ENCODE measurements at places on chromosomes 4 and X.

GRCh38 chrX:3520458-3520857, 174.0 kb upstream of the MXRA5 start:
- DNase-seq, result no peak

GRCh38 chr4:5470318-5471198, 237.8 kb downstream of the EVC2 start:
- DNase-seq, result no peak

DNA sequence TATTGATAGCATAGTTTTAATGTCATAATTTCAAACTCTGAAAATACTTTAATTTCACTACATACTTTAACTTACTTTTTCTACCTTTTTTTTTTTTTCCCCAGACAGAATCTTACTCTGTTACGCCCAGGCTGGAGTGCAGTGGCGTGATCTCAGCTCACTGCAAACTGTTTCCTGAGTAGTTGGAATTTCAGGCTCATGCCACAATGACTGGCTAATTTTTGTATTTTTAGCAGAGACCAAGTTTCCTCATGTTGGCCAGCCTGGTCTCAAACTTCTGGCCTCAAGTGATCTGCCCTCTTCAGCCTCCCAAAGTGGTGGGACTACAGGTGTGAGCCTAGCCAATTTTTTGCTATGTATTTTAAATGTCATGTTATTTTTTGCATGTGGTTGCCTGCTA, 741.6 kb downstream of the TRAM1L1 start:
- DNase-seq, result no peak

DNA sequence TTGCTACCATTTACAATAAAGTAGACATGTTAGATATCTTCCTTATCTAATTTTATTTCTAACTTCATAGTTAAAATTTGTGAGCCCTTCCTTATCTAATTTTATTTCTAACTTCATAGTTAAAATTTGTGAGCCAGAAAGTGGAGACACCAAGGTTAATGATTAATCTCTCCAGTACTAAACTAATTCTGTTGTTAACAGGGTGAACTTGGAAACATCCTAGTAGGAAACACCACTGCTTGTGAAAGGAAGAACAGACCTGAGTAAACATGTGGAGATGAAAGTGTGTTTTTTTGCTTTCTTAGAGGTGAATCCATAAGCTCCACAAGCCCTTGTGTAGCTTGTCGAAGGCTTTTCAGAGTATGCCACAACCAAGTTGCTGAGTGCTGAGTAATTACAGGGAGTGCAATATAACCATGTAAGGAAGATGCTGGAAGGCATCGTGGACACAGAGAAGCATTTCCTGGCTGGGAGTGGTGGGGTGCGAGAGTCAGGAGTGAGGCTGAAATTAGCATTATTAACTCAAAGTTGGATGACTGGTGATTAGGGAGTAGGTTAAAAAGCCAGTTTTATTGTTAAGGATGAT, 118.6 kb upstream of the NEIL3 start:
- DNase-seq, result no peak

DNA sequence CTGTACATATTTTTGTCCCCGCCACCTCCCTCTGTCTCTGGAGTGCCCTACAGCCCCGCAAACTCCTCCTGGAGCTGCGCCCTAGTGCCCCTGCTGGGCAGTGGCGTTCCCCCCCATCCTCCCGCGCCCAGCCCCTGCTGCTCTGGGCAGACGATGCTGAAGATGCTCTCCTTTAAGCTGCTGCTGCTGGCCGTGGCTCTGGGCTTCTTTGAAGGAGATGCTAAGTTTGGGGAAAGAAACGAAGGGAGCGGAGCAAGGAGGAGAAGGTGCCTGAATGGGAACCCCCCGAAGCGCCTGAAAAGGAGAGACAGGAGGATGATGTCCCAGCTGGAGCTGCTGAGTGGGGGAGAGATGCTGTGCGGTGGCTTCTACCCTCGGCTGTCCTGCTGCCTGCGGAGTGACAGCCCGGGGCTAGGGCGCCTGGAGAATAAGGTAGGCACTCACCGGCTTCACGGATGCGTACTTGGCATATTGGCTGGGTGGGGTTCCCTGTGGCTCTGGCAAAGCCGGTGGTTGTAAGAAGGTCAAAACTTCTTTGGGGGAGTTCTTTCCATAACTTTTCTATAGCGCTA, 653 bp downstream of the HHIP start:
- DNase-seq, result no peak

GRCh38 chr4:6808259-6808658, 25.7 kb downstream of the KIAA0232 start:
- no peak for DNase-seq

- no peak for DNase-seq
Measured at GRCh38 chrX:87310780-87311179, 206.8 kb upstream of the KLHL4 start.

DNA sequence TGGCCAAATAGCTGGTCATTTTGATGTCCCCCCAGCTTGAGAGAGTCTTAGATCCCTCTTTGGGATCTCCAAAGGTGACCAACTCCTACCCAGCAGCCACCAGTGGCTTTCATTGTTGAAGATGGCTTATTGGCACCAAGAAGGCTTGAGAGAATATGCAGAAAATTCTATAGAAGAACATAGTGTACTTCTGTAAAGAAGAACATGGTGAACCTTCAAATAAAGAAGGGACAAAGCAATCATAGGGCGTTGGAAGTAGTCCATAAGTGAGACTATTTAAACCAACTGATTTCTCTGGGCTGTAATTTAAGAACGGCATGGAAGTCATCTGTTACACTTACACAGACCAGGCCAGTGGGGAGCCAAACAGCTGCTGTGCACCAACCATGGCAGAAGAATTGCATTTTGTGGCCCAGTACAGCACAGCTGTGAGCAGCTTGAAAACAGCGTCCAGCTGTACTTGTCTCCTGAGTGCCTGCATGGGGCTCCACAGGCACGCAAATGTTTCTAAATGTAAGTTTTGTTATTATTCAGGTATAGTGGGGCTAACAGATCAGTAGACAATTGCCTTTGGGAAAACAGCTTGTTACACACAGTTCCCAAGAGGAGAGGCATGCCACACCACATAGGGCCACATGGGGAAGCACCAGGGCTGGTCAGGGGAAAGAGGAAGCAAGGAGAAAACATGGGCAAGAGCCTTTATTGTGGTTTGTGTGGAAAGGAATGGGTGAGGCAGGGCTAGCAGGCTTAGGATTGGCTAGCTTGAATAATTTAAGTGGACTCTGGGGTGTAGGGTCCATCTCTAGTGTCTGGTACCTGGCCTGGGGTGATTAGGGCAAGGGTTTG, 125.0 kb downstream of the ARHGAP6 start:
- DNase-seq, result no peak

- no peak for DNase-seq
Measured at GRCh38 chrX:30144221-30144620, 71.1 kb upstream of the MAGEB2 start.

DNA sequence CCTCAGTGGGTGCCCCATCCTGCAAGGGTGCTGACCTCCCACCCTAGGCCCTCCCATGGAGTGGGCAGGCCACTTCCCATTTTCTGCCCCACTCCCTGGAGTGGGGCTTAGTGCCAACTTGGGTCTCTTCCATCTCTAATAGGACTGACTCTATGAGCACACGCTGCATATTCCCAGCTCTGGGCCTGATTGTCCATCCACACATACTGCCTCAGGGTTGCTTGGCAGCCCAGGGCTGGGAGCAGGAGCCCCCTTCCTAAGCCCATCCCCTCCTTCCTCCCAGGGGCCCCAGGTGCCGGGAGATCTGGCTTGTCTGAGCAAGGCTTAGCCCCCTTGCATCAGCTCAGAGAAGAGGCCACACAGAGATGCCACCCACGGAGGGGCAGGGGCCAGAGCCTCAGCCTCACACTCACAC, 55.1 kb downstream of the PJA1 start:
- no peak for DNase-seq

- no peak for DNase-seq
Measured at GRCh38 chr4:4216648-4217047, 10.1 kb downstream of the OTOP1 start.

GRCh38 chr4:132651196-132651595, 497.9 kb upstream of the PCDH10 start:
- DNase-seq, result no peak

GRCh38 chr4:28117084-28117682, 1256.5 kb downstream of the STIM2 start:
- DNase-seq, result no peak

GRCh38 chr4:5018096-5018495, 1.2 kb downstream of the CYTL1 start:
- no peak for DNase-seq

GRCh38 chr4:54384563-54384962, 155.5 kb downstream of the PDGFRA start:
- no peak for DNase-seq

GRCh38 chr4:176492646-176493302, 173.0 kb downstream of the SPCS3 start:
- DNase-seq, result no peak

DNA sequence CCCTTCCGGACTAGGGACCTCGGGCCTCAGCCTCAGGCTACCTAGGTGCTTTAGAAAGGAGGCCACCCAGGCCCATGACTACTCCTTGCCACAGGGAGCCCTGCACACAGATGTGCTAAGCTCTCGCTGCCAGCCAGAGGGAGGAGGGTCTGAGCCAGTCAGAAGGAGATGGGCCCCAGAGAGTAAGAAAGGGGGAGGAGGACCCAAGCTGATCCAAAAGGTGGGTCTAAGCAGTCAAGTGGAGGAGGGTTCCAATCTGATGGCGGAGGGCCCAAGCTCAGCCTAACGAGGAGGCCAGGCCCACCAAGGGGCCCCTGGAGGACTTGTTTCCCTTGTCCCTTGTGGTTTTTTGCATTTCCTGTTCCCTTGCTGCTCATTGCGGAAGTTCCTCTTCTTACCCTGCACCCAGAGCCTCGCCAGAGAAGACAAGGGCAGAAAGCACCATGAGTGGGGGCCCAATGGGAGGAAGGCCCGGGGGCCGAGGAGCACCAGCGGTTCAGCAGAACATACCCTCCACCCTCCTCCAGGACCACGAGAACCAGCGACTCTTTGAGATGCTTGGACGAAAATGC, at the start of gene WAS:
Gene WAS (plus strand): TSS at position 389 of the 572 bp plus-strand sequence. CDS start 55 bp downstream, at position 444.
- DNase-seq, result no peak

DNA sequence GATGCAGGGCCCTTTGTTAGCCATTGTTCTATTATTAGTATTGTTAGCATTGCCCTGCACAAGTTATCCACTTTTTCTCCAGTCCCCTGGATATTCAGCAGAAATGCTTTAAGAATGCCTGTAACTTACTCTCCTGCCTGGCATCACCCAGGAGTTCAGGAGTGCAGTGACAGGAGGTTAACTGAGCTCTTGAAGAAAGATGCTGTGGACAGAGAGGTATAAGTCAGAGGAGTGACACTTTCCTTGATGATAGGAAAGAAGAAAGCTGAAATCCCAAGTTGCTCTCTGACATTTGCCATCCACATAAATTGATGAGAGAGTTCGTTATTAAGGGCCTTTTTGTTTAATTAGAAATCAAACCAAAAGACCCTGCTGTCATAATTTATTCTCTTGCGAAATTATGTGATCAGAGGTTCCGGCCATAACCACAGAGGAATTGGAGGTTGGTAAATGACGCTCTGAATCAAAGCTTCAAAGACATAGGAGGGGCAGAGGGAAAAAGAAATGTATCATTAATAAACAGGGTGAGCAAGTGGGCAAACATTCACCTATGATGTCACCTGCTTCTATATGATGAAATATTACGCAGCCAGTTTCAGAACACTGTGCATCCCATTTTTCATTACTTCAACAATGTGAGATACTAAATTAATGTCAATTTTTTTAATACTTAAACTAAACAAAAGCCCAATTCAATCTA, 230.2 kb upstream of the JADE1 start:
- no peak for DNase-seq

DNA sequence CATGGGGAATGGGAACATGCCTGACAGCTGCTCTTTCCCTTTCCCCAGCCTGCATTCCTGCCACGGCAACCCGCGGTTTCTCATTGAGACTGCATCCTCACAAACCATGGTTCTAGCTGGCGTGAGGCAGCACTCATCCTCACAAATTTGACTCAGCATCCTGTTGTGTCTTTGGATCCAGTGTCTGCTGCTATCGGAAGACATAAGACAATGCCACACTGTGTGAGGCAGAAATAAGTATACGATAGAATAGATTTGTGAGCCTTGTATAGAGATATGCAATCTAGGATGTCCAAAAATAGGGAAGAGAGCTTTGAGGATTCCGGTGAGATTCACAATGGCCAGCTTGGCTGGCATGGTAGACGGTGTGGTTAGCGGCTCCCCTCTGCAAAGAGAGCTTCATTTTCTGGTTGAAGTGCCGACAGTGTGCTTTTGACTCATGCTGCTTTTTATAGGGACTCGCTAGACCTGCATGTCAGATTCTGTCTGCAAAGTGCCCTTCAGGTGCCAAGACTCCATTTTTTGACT, 161.3 kb upstream of the PSAPL1 start:
- DNase-seq, result no peak

DNA sequence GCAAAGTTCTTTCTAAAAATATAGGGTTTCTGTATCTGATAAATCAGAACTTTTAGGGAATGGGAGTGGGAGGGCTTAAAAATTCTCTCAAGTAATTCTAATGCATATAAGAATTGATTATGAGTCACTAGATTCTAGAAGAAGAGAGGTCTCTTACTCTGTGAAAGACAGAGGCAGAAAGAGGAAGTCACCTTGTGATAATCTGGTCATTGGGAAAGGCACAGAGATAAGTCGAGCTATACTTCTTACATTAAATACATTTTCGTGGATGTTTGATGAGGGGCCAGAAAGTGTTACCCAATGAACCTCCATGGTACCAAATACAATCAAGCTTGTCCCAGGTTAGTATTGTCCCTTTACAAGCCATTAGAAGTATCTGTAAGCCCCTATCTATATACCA, 134.4 kb downstream of the MAD2L1 start:
- no peak for DNase-seq

DNA sequence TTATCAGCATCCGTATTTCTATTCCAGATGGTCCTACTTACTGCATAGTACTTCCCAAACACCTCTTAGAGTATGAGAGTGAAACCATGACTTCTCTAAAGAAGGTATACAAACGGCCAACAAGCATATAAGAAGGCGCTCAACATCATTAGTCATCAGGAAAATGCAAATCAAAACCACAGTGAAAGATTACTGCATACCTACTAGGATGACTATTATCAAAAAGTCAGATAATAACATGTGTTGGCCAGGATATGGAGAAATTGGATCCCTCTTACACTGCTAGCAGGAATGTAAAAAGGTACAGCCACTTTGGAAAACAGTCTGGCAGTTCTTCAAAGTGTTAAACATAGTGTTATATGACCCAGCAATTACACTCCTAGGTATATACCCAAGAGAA, 215.3 kb upstream of the CXorf66 start:
- no peak for DNase-seq

- DNase-seq, result no peak
Measured at GRCh38 chr4:17152941-17153540, 254.6 kb upstream of the LDB2 start.

GRCh38 chr4:11488657-11489452, 60.2 kb upstream of the HS3ST1 start:
- no peak for DNase-seq
